ENCODE measurements at places on chromosomes 12 and 14.

GRCh38 chr12:51225771-51226170 lies 7.9 kb upstream of the POU6F1 start:
- DNase-seq = no peak

- DNase-seq = no peak
Measured at GRCh38 chr12:68148261-68148951, 11.1 kb downstream of the IFNG start.

DNA sequence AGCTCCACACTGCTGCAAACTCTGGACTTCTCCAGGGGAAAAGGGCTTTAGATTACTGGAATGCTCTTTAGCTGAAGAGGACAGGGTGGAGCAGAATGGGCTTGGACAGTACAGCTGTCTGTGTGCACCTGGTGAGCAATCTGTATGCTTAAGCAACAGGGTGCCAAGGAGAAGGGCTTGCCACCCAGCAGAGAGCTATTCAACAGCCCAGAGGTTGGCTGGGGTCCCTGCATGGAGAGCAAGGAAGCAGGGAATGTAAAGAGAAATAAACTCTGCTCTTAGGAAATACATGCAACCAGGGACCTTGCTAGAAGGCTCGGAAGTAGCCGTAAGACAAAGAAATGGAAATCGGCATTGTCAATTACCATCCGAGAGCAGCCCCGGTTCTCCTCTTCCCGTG lies 53.0 kb upstream of the CORO1C start:
- DNase-seq = no peak

- DNase-seq = no peak
Measured at GRCh38 chr14:52797653-52798052, 6.2 kb upstream of the GNPNAT1 start.

DNA sequence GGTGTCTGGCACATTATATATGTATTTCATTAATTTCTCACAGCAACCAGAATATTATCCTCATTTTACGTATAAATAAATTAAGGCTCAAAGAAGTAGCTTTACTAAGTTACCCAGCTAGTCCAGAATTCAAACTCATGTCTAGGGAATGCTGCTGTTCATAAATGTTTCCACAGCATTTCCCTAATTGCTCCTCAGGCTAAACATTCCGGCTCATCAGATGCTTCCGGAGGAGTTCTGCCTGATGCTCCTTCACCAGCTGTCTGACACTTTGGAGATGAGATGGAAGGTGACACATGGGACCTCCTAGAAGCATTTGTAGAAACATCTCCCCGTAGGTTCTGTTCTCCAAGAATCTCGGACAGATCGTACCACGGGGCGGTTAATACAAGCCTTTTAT lies 12.1 kb downstream of the KRT85 start:
- no peak for DNase-seq

DNA sequence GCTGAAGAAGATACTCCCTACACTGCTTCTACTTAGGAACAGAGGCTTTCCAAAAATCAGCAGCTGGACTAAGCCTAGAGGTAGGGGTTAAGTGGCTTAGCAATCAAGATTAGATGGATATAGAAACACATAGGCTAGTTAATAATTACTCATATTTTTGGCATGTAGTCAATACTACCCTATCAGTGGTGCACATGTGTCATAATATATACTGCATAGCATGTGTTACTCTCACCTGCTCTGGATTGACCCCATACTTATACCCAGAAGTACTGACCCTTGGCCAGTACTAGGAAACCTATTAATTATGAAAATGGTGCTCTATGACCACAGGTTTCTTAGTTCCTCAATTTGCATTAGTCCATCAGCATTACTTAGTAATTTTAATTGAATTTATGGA lies 528.4 kb upstream of the LMO3 start:
- no peak for DNase-seq

DNA sequence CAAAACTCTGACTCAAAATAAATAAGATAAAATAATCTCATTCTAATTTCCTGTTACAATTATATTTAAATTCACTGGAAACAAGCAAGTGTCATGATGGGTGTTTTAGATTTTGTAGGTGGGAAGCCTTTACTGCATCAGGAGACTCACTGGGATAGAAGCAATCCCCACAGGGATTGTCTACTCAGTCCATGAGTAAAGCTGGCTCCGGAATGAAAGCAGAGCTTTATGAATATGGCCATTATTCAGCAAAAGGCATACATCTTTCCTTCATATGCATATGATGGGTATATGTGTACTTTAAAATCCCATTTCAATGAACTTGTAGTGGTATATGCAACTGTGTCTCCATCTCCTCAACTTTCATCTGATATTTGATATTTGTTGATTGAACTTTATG lies 25.4 kb upstream of the PPM1H start:
- DNase-seq = no peak

Measured in astrocyte of the cerebellum (primary cell).